ENCODE measurements at places on chromosomes 5 and 9.

DNA sequence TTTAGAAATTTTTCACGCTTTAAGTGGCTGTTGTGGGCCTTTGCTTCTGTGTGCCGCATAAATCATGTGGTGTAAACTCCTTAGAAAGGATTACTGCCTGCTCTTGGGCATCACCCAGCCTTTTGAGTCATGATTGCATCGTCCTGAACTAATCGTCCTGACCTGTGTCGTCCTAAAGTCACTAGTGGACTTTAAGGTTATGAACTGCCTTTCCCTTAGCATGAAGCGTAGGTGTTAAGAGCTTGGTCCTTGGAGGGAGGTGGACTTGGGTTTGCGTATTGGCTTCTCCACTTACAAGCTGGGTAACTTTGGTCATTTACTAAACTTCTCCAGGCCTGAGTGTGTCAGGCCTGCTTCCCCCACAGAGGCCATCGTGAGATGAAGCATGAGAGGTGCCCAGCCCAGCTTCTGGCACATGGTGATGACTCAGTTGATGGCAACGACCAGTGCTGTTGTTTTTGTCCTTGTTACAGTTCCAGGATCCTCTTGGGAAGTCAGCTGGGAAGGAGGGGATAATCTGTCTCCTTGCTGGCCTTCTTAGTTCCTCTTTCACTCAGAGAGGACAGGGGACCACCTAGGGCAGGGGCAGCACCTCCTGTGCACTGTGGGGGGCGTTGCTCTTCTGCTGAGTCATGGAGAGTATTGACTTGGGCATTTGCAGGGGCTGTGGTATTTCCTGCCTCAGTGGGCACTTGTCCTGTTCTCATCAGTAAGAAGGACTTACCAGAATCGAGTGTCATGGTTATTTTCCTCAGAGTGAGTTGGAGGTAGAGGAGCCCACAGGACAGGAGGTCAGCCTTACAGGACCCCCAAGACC, 54.2 kb upstream of the NCS1 start:
- no peak for DNase-seq

- DNase-seq: peak; percentile 31
These were observed 17.6 kb upstream of the ERCC6L2 start for GRCh38 chr9:95857896-95858295.

GRCh38 chr5:25488119-25488518, 843.3 kb upstream of the CDH10 start:
- no peak for DNase-seq

DNA sequence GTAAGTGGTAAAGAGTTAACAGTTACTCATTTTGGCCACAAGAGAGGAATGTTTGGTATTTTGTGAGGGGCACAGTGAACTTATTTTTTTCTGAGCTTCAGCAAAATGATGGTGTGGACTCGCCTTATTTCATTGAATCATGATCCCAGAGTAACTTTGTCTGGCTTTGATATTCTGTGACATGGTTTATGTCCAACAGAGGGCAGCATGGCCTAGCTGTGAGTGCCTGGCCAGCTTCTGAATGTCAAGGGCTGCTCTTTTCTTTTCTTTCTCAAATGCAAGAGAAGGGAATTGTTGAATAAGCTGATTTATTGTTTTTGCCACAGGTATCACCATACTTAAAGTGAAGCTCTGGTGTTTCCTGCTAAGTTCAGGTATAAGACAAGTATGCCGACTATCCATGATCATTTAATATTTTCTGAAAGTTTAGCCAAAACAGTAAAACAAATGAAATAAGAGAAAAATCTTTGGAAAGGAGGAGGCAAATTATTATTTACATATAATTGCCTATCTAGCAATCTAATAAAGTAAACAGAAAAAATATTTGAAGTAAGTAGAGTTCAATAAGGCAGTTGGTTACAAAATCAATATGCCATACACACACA, 31.7 kb downstream of the MRPL22 start:
- DNase-seq: peak; percentile 35

GRCh38 chr5:132776131-132776937, 705 bp downstream of the SEPTIN8 start:
- no peak for DNase-seq

- no peak for DNase-seq
These were observed 88.8 kb downstream of the SREK1 start for GRCh38 chr5:66232706-66233445.

- no peak for DNase-seq
These were observed 13.8 kb upstream of the CCDC69 start for GRCh38 chr5:151237685-151238084.

- no peak for DNase-seq
These were observed 11.4 kb downstream of the BHMT start for GRCh38 chr5:79122973-79123372.
